ENCODE measurements at places on chromosomes 16 and 17.

DNA sequence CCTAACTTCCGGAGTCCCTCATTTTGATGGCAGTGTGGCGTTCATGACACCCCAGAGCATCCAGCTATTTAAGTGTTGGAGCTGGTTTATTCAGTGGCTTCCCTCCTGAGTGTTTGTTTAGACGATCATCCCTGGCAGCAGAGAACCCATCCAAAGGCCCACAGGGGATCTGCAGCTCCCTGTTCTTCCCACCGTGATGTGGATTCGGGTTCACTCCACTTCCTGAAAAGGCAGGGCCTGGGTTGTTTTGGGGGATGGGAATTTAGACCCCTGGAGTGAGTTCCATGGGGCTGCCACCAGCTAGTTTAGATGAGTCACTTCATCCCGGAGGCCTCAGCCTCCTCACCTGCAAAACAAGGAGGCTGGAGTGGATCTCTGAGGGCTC is 2.3 kb downstream of the KSR1 start:
- DNase-seq = no peak

- DNase-seq = no peak
Measured at GRCh38 chr16:76942089-76942488, 248.9 kb upstream of the MON1B start.

DNA sequence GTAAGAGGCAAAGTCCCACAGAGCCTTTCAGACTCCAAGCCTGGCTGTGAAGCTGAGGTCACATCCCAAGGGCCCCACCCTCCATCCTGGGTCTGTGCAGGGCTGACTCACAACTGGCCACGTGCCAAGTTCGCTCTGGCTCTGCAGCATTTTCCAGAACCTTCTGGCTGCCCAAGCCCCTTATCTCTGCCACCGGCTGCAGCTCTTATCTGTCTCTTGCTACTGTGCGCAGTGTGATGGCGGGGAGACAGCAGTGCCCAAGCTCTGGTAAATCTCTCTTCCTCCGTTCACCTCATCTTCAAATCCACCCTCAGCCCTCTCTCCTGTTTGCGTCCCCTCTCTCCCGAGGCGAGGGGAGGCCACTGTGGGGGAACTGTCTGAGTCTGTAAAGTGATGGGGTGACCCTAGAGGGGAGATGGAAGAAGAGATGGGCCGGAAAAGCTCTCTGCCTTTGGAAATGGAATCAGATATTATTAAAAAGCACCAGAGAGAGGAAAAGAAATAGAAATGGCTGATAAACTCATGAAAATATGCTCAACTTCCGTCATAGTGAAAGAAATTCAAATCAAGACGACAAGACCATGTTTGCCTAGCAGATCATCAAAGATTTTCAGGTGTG is 162.7 kb upstream of the CDC42EP4 start:
- peak; percentile 48 for DNase-seq

GRCh38 chr17:44359458-44360143 is 4.1 kb downstream of the FAM171A2 start:
- DNase-seq = no peak

DNA sequence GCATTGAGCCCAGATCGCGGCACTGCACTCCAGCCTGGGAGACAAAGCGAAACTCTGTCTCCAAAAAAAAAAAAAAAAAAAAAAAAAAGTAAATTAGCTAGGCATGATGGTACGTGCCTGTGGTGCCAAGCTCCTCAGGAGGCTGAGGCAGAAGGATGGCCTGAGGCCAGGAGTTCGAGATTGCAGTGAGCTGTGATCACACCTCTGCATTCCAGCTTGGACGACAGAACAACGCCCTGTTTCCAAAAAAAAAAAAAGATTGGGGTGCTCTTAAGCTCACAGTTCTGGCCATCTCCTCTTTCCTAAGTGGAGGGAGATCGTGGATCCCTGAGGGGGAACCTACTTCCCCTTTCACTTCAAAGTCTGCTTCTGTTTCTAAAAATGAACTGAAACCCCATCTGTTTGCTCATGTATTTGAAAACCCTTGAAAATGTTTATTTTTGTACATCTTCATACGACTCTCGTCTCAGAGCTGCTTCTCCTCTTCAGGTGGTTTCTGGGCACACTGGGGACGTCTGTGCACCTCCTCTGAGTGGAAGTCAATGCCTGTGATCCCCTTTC is 138.8 kb downstream of the PRKCA start:
- DNase-seq = peak; percentile 91

GRCh38 chr16:31149332-31149731 is 534 bp downstream of the PRSS36 start:
- DNase-seq = no peak

GRCh38 chr17:64162554-64162953 is 32.6 kb upstream of the ERN1 start:
- no peak for DNase-seq

- DNase-seq = peak; percentile 81
Measured at GRCh38 chr17:49646391-49647255, 31.3 kb downstream of the SPOP start.

DNA sequence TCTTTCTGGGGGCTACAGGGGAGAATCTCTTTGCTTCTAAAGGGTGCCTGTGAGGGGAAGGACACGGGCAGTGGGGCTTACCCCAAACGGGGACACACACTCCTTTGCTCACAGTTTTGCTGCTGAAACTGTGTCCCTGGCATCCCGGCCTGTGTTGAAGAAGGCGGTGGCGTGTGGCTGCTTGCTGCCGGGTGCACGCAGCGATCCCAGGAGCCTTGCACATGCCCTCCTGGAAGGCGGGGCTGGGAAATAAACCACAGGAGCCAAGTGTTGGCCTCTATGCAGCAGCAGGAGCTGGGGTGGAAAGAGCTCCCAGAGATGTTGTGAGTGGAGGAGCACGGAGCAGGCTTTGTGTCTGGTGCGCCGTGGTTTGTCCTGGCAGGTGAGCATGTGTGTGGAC is 131.0 kb upstream of the CIBAR2 start:
- no peak for DNase-seq

GRCh38 chr17:68533887-68534694 is 21.9 kb downstream of the PRKAR1A start:
- no peak for DNase-seq

DNA sequence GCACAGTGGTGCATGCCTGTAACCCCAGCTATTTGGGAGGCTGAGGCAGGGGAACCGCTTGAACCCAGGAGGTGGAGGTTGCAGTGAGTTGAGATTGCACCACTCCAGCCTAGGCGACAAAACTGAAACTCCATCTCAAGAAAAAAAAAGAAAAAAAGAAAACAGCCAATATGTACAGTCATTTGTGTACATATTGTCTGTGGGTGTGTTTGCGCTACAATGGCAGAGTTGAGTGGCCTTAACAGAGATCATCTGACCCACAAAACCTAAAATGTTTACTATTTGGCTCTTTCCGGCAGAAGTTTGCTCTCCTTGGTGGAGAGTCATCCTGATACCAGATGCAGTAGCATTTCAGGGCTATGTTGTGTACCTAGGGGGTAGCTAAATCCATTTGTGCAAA is 57.9 kb downstream of the ARSG start:
- no peak for DNase-seq

- no peak for DNase-seq
Measured at GRCh38 chr17:77436481-77436880, 295.7 kb downstream of the SEC14L1 start.

- DNase-seq = no peak
Measured at GRCh38 chr16:60481591-60481990, 1554.6 kb downstream of the CDH8 start.

DNA sequence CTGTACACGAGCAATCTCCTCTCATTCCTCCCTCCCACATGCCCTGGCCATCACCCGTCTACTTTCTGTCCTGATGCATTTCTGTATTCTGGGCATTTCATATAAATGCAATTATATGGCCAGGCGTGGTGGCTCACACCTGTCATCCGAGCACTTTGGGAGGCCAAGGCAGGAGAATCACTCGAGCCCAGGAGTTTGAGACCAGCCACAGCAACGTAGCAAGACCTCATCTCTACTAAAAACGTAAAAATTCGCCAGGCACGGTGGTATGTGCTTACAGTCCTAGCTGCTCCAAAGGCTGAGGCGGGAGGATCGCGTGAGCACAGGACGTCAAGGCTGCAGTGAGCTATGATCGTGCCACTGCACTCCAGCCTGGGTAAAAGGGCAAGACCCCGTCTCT is 4.8 kb downstream of the MEAK7 start:
- no peak for DNase-seq

GRCh38 chr16:55765161-55765560 is 67.7 kb downstream of the CES1 start:
- no peak for DNase-seq

DNA sequence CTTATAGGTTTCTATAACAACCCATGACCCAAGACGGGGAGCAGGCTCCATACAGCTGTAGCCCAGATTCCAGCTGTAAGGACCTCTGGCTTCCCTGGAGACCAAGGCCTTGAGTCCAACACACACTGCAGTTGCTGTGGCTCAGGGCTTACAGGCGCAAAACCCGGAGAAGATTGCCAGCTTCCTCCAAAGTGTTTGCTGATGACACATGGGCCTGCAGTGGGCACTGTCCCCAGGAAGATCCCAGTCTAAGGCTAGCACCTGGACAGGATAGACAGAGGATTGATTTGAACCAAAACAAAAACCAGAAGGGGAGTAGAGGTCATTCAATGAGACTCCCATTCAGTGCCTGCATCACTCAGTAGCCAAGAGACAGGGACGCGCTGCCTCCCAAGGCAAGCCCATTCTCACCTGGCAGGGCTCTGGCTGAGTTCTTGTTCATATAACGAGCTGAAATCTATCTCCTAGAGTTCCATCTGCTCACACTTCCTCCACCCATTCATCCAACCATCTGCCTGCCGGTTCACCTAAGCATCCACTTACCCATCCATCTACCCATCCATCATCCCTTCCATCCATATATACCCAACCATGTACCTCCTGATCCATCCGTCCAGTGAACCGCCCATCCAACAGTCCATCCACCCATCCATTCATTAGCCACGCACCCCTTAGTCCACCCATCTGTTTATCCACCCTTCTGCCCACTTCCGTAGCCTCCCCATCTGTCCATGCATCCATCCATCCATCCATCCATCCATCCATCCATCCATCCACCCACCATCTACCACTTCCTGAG is 10.2 kb downstream of the RAB11FIP4 start:
- no peak for DNase-seq

- no peak for DNase-seq
Measured at GRCh38 chr17:80861418-80861815, 130.2 kb upstream of the CHMP6 start.

DNA sequence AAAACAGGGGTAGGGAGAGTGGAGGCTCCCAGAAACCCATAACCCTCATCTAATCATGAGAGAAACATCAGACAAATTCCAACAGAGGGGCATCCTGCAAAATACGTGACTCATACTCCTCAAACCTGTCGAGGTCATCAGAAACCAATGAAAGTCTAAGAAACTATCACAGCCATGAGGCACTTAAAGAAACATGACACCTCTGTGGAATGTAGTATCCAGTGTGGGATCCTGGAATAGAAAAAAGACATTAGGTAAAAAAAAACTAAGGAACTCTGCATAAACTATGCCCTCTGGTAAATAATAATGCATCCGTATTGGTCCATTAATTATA is 16.4 kb downstream of the CDH5 start:
- DNase-seq = peak; percentile 96

GRCh38 chr17:44655983-44656710 is at the start of gene MEIOC:
TSS of gene MEIOC (plus strand) at chr17:44656468. CDS start at chr17:44656614, 146 bp downstream.
- no peak for DNase-seq

DNA sequence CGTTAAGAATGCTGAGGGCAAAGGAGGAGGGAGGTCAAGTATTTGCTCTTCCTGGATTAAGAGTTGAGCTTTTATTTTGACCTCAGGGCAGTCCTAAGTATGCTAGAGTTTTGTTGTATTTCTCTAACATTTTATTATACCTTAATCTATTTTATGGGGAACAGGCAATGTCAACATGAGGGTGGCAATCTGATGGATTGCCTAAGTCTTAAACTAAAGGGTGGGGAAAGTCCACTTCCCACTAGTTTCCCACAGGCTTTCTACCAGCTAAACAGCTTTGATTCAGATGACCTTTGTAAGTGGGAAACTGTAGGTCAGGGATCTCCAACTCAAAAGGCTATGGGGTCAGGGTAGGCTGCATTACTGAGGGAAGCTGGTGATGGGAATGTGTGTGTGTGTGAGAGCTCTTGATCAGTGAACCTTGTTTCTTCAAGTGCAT is 24.9 kb downstream of the HSD17B2 start:
- no peak for DNase-seq

GRCh38 chr17:48611681-48612455 is 1.1 kb upstream of the HOXB7 start:
- DNase-seq = no peak

- DNase-seq = no peak
Measured at GRCh38 chr16:87576171-87576570, 26.1 kb upstream of the JPH3 start.

DNA sequence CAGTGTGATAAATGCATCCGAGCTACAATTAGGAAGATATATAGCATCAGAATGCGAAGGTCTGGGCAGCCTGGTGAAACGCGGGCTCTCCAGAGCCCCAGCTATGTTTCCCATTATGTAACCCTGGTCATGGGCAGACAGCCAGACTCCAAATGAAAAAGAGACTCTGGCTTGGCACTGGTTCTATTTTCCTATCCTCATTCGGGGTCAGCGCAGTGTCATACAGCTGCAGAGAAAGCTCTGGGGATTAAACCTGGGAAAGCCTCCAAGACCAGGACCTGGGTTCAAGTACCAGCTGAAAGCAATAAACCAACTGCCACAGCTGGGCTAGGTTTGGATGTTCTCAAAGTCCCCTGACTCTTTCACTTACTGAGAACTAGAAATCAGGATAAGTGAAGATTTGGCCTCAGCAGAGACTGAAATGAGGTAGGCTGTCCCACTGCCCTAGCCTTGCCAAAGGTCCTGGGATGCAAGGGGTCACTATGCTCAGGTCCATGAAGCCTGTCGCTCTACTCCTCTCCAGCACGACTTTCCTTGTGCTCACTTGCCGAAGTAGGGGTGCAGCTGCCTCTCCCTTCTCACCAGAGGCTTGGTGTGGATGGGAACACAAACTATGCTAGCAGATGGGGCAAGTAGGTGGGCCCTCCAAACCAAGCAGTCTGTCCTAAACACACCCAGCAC is 123.8 kb downstream of the SMG6 start:
- DNase-seq = peak; percentile 81

DNA sequence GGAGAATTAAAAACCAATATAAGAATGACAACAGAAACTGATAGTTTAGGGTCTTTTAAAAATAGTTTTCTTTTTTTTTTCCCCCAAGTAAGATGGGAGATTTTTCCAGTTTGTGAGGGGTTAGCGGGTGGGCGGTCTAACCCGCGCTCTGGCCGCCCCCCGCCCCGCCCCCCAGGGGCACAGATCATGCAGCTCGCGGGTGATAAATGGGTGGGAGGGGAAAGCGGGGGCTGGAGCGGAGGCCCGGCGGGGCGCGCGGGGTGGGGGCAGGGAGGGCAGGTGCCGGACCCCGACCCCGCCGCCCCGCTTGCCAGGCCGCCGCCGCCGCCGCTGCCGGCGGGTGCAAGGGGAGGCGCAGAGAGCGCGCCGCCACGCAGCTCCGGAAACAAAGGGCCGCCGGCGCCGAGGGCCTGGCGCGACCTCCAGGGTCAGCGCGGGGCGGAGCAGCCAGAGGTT is 60.1 kb upstream of the GSE1 start:
- DNase-seq = no peak

Data from NCI-H226 (cell line).